ENCODE measurements at places on chromosomes 5 and 9.

DNA sequence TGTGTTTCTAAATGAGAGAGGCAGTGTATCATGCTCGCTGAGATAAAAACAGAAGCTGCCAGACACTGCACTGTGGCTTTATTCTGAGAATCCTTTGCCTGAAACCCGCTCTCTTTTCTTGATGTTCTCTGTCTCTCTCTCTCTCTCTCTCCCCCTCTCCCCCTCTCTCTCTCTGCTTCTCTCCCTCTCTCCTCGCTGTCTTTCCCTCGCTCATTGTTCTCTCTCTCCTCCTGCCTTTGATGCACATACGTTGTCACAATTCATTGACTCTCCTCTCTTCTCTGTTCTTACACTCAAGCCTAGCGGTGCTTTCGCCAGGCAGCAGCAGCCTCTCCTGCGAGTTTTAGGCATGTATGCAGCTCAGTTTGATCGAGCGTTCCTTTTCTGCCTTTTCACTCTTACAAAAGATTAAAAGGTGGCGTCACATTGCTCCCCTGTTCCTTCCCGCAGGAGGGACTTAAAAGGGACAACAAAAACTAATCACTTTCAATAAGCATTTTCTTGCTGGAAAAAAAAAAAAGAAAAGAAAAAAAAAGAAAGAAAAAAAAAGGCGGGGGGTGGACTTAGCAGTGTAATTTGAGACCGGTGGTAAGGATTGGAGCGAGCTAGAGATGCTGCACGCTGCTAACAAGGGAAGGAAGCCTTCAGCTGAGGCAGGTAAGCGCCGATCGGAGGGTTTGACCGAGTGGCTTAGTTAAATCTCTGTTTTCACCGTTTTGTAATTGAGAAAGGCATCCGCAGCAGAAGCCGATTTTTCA is 717.9 kb upstream of the WWC1 start:
- DNase-seq = no peak

DNA sequence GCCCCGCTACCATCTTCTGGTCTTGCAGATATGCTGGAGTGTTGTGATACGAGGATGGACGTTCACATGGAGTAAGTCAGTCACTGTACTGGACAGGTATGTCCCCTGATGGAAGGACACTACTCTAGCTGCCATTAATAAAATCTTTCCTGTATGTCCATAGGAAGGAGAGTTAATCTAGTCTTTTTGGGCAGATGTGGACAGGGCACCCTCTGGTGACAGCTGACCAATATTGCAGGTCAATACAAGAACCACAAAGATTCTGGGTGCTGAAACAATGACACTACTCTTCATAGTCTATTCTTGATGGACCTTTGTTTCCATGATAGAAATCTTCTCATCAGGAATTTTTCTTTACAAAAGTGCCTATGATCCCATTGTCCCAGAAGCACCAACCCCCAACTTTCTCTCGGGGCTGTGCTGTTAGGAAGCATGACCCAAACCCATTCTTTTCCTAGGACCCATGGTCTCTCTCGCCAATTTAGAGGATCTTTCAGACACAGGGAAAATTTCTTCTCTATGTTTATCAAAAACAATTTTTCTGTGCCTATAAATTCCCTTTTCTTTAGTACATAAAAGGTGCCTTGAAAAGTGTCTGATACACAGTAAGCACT is 376.9 kb downstream of the DTWD2 start:
- no peak for DNase-seq

GRCh38 chr5:57348376-57349140 is 134.1 kb downstream of the ACTBL2 start:
- no peak for DNase-seq

DNA sequence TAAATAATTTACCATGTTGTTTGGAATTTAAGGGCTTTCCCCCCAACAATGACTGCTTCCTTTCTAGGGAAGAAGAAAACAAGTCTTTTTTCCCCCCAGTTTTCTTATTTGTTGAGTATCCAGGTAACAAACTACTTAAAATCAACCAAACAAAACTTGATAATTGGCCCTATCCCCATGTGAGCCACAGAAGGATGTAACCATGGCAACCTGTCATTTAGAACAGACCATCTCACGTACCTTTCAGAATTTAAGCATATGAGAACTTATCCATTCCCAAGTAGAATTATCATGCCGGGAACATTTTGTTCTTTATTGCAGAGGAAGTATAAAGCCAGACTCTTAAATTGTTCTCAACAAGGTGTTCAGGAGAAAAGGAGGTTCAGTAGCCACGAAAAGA is 392.3 kb downstream of the CETN3 start:
- no peak for DNase-seq

DNA sequence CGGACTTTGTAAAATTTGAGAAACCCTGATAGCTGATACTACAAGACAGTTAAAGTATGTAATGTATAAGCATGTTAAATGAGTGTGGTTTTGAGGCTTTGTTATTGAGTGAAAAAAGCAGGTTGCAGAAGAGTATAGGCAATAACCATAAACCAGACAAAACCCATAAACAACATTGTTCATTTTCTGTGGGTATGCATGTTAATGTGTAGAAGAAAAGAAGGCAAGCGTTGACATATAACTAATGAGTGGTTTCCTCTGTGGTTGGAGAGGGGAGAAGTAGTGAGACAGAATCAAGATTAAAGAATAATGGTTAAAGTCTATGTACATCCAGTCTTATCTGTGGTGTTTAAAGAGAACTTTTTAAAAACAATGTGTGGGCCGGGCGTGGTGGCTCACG is 26.2 kb downstream of the RAD23B start:
- no peak for DNase-seq

GRCh38 chr5:31918739-31919138 is 255.4 kb downstream of the GOLPH3 start:
- no peak for DNase-seq
